Foreskin keratinocyte (primary cell): ENCODE measurements at places on chromosomes 16 and 17. TPM values are rescaled to one million over a fixed set of nuclear protein-coding genes. Genes with fewer than 3 reads are reported as not detected.

C17orf78 gene
- polyA plus RNA-seq, result not detected in 2 replicates

SOX15 gene
- polyA plus RNA-seq, result 263 and 273 TPM in 2 replicates

ORAI3 gene
- 9.1 and 9.2 TPM in 2 replicates for polyA plus RNA-seq

CLDN9 gene
- 0.06 TPM in 1 of 2 replicates, not detected in the other for polyA plus RNA-seq

KRTAP4-6 gene
- polyA plus RNA-seq, result not detected in 2 replicates

SPATA32 gene
- polyA plus RNA-seq, result not detected in 2 replicates

ITGA2B gene
- polyA plus RNA-seq, result 0.08 and 0.13 TPM in 2 replicates

CSH1 gene
- polyA plus RNA-seq, result not detected in 2 replicates

CHST4 gene
- polyA plus RNA-seq, result 0.08 TPM in 1 of 2 replicates, not detected in the other

HYDIN gene
- 0.08 and 0.13 TPM in 2 replicates for polyA plus RNA-seq

SEC14L1 gene
- polyA plus RNA-seq, result 20.2 and 24.2 TPM in 2 replicates

ICAM2 gene
- 0.46 and 0.54 TPM in 2 replicates for polyA plus RNA-seq

ZNF652 gene
- polyA plus RNA-seq, result 5.8 and 6.0 TPM in 2 replicates

HIC1 gene
- polyA plus RNA-seq, result 0.99 and 2.4 TPM in 2 replicates

TMEM106A gene
- 1.2 TPM in 2 replicates for polyA plus RNA-seq

HSD11B2 gene
- 1.3 and 1.5 TPM in 2 replicates for polyA plus RNA-seq

PITPNM3 gene
- 2.4 and 3.3 TPM in 2 replicates for polyA plus RNA-seq

NPB gene
- polyA plus RNA-seq, result 0.19 and 0.32 TPM in 2 replicates

ABCA6 gene
- not detected in 2 replicates for polyA plus RNA-seq

RCVRN gene
- polyA plus RNA-seq, result not detected in 2 replicates

ADGRG3 gene
- not detected in 2 replicates for polyA plus RNA-seq

PAGR1 gene
- 51.7 and 54.6 TPM in 2 replicates for polyA plus RNA-seq

CACNA1H gene
- polyA plus RNA-seq, result not detected in 2 replicates

KANSL1 gene
- polyA plus RNA-seq, result 6.8 and 7.6 TPM in 2 replicates
